ENCODE measurements at places on chromosomes 2 and 18.

DNA sequence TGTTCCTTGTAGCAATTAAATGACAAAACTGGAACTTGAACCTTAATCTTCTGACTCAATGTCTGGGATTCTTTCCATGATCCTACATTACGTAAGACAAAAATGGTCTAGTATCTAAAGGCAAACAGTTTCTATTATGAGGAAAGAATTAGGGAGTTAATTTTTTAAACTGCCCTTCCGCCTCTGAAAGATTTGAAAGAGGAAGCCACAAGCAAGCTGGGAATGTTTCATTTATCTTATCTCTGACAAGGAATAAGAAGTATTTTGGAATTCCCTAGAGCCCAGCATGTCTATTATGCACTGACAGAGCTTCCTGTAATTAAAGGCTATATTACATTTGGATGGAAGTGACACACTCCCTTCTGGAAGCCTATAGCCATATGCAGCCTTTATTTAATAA is 558.8 kb upstream of the CDH2 start:
- DNase-seq, result no peak

GRCh38 chr2:64137567-64137966 is 6.7 kb downstream of the PELI1 start:
- DNase-seq, result no peak

GRCh38 chr2:191115391-191115790 is 35.4 kb downstream of the STAT4 start:
- DNase-seq, result peak; percentile 86

- DNase-seq, result no peak
Measured at GRCh38 chr2:6421138-6421730, 444.5 kb downstream of the CMPK2 start.

DNA sequence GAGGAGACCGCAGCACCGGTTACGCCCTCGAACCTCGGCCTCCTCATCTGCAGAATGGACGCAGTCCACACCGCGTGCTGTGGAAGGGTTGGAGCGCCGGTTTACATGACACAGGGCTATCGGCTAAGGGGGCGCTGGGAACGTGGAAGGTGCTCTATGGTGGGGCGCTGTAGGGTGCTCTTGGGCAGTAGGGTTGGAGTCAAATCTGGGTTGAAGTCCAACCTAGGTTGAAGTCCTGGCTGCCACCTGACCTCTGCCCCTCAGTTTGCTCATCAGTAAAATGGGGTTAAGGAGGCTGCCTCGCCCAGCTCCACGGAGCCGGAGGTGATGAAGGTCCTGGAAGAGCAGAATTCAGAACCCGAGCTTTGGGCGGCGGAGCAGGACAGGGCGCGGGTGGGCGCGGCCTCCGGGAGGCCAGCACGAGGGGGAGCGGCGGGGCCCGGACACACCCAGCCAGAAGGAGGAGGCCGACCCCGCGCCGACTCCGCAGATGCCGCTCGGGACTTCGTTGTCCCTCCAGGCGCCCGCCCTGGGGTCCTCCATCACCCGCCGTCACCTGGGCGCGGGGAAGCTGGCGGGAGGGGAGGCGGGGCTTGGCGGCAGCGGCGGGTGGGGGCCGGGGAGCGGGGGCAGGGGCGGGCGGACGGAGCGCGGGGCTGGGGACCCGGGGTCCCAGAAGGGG is 558 bp upstream of the GAREM2 start:
- DNase-seq, result no peak

GRCh38 chr18:76621226-76621625 is 126.2 kb upstream of the ZNF516 start:
- DNase-seq, result no peak

DNA sequence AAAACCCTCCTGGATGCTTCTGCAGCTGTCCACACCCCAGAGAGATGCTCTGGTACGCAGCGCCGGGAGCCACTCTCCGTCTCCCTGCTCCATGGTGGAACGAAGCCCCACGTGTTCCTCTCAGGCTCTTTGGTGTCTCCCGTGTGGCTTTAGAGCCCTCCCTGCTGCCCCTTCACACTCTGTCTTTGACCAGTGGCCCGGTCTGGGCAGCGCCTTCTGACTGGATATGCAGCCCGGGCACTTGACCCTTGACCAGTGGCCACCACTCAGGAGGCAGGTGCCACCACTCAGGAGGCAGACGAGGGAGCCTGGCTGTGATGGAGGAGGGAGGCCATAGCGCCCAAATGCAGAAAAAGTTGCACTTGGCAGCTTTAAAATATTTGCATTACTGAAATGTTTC is 214.5 kb upstream of the SALL3 start:
- no peak for DNase-seq

DNA sequence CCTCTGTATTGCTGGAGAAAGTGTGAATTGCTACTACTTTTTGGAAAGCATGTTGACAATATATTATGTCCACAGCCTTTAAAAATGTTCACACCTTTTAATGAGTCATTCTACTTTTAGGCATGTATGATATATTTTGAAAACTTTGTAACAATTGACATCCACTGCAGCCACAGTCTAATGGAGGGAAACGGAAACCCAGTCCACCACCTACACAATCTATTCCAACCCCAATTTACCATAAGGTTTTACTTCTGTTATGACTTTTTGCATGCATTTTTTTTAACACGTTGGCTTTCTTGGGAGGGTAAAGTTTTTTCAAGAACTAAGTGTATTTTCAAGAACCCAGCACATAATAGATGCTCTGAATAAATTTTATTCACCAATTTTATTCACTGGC is 38.5 kb upstream of the ATP8B1 start:
- DNase-seq, result peak; percentile 60

DNA sequence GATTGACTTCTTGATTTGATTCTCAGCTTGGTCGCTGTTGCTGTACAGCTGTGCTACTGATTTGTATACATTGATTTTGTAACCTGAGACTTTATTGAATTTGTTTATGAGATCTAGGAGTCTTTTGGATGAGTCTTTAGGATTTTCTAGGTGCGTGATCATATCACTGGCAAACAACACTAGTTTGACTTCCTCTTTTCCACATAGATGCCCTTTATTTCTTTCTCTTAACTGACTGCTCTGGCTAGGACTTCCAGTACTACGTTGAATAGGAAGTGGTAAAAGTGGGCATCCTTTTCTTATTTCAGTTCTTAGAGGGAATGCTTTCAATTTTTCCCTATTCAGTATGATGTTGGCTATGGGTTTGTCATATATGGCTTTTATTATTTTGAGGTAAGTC is 101.3 kb downstream of the OSBPL1A start:
- no peak for DNase-seq
